ENCODE measurements at places on chromosomes 16 and 17.

- DNase-seq: no peak
Measured at GRCh38 chr16:49455181-49455990, 81.8 kb downstream of the C16orf78 start.

DNA sequence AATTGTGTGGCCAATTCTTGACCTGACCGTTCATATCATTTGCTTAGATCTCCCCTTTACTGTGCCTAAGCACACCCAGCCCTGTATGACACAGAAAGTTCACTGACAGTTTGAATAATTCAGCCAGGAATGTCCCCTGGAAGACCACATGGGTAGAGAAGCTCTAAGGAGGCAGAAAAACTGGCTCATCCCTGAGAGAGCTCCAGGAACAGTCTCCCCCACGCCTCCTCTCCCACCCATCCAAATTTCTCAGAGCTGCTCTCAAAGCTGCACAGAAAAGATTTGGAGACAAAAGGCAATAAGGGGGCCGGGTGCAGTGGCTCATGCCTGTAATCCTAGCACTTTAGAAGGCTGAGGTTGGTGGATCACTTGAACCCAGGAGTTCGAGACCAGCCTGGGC, 11.2 kb downstream of the PRAC1 start:
- DNase-seq: no peak

- no peak for DNase-seq
Measured at GRCh38 chr16:8044796-8045195, 545.5 kb downstream of the TMEM114 start.

- DNase-seq: no peak
Measured at GRCh38 chr17:50076591-50077235, 18.4 kb upstream of the PDK2 start.

DNA sequence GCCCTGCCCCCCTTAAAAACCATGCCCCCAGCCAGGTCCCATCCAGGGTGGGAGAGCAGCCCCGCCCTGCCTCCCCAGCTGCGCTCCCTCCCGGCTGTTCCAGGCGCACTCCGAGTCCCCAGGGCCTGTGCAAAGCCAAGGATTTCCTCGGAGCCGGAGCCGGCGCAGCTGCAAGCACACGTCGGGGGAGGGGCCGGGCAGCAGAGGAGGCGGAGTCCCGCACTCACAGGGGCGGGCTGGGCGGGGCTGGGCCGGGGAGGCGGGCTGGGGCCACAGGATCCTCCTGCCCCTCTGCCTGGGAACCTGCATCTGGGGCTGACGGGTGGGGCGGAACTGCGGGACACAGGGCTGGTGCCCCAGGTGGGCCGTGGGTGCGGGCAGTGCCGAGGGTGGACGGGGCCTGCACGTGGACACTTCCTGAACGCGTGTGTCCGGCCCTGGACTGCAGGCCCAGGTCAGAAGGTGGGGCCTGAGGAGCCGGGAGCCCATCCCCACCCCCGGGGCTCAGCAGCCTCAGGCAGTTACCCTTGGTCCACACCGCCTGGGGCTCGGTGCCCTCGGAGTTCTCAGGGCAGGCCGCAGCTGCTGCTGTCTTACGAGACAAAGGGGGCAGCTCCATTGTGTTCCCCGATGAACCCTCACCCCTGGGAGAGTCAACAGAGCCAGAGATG, 24.0 kb upstream of the SSTR5 start:
- no peak for DNase-seq

GRCh38 chr17:43552229-43552837, 6.2 kb upstream of the ETV4 start:
- DNase-seq: no peak

DNA sequence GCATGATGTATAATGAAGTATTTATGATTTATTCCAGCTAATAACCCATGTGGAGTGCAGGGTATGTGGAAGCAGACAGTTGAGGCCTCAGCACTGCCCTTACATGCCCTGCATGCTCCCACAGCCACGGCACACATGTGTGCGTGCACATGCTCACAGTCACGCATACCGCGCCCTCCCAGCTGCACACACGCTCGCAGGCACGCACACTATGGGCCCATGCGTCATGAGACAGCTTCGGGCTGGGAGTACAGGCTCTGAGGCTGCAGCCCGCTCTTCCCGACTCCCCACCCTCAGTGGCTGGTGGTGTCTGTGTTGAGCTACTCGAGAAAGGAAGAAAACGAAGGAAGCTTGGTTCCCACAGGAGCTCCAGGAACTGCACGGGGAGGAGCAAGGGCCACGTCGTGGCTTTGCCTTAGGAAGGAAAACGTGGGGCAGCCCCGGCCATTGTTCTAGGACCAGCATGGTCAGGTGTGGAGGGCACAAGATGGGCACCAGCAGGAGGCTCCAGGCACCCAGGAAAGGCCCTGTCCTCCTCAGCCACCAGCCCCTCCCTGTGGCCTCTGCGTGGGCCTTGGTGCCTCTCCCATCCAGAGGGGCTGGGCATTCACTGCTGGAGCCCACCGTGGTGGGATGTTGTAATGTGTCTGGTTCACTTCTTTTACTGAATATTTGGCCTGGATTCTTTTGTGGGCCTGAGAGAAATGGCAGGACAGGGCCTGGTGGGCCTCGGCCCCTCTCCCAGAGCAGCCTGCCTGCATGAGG, 27.5 kb upstream of the CDH15 start:
- DNase-seq: no peak

DNA sequence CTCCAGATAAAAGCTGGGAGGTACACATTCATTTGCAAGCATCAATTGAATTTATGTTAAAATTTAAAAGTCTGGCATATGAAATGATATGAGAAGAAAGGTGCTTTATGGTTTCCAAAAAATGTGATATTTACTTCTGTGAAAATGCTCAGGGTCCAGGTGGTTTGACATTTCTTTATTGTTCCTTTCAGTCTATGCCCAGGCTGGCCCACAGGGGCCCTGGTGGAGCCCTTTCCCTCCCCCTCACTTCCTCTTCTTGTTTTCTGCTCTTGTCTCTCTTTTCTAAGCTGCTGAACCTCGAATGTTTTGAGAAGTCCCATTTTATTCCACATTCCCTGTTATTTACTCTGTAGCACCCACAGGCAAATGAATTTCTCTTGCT, 127.8 kb downstream of the HS3ST3B1 start:
- DNase-seq: no peak

DNA sequence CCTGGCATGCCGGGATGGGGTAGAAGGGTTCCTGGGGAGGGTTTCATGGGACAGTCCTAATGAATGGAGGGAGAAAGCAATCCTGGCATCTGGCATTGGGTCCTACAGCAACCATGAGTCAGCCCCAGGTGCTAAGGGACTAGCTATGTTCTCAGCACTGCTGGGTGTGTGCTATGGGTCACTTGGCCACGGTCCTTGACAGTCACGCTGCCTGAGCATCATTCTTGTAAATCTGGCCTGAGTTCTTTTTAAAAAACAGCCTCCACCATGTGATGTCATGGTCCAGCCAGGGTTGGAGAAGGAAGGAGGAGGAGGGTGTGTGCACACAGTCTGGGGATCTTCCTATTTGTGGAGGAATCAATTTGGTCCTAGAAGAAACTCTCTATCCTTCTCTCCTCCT, 6.2 kb upstream of the RAMP2 start:
- DNase-seq: no peak

- DNase-seq: no peak
Measured at GRCh38 chr16:85201574-85201973, 89.3 kb upstream of the CIBAR2 start.

DNA sequence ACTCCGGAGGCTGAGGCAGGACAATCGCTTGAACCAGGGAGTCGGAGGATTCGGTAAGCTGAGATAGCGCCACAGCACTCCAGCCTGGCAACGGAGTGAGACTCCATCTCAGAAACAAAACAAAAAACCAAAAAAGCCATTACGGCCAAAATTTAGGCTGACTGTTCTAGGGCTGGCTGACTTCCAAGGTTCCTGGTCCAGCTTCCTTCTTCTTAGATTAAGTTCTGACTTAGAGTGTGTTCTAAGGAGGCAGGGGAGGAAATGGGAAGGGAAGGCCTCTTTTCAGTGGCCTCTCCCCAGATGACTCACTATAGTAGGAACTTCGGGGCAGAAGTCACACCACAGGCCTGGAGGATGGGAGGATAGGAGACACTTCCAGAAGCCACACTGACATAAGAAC, 27.7 kb upstream of the CLEC18B start:
- DNase-seq: no peak

DNA sequence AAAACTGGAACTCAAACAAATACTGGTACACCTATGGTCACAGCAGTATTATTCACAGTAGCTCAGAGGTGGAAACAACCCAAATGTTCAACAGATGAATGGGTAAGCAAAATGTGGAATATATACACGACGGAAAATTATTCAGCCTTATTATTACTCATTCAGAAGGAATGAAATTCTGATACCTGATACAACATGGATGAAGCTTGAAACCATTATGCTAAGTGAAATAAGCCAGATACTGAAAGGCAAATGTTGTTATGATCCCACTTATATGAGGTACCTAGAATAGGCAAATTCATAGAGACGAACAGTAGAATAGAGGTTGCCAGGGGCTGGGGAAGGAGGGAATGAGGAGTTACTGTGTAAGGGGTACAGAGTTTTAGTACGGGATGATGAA, 27.1 kb upstream of the MYLK3 start:
- DNase-seq: no peak

- no peak for DNase-seq
Measured at GRCh38 chr17:80315517-80316182, 55.0 kb downstream of the RNF213 start.

DNA sequence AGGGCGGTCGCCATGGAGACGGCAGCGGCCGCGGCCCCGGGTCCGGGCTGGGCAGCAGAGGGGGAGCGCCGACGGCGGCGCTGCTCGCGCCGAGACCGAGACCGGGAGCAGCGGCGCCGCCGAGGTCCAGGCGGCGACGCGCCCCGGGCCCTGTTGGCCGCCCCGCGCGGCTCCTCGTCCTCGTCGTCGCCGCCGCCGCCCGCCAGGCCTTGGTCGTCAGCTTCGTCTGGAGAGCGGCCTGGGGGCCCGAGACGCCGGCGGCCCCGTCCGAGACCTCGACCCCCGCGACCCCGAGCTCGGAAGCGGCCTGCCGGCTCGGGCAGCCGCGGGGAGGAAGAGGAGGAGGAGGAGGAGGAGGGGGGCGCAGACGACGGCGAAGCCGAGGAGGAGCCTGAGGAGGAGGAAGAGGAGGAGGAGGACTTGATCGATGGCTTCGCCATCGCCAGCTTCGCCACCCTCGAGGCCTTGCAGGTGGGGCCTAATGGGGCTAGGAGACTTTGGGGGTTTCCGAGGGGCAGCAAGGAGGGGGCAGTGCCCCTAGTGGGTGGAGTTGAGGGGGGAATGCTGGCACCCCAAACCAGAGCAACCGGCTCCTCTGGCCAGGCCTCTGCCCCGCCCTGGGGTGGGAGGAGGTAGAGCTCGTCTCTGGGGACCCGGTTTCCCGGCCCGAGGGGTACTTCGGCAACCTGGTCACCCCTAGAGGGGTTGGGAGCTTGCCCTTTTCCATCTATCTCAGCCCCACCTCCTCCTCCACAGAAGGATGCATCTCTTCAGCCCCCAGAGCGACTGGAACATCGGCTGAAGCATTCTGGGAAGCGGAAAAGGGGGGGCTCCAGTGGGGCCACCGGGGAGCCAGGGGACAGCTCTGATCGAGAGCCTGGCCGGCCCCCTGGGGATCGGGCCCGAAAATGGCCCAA, 1.5 kb downstream of the FBRS start:
- no peak for DNase-seq

DNA sequence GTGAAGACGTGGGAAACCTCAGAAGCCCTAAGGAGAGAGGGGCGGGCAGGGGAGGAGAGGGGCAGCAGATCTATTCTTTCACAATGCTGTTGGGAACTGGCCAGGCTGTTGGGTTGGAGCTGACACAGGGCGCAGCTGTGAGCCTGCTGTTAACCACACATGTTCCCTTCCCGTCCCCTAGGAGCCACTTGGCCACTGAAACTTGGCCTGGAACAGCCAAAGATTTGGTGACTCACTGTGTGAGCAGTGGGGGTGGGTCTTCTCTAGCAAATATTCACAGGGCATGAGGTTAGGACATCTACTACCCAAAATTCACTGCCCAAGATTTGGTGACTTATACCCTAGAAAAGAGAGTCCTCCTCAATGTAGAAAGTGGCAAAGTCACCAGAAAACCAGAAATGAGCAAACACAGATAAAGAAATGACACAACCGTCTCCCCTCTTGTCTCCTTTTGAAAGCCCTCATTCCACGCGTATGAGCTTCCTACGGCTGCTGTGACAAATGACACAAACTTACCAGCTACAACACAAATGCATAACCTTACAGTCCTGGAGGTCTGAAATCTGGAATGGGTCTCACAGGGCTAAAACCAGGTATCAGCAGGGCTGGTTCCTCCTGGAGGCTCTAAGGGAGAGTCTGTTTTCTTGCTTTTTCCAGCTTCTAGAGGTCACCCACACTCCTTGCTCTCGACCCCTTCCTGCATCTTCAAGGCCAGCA, 6.3 kb downstream of the TBC1D16 start:
- DNase-seq: no peak

GRCh38 chr16:29891525-29892457, 7.6 kb downstream of the SEZ6L2 start:
- DNase-seq: no peak

DNA sequence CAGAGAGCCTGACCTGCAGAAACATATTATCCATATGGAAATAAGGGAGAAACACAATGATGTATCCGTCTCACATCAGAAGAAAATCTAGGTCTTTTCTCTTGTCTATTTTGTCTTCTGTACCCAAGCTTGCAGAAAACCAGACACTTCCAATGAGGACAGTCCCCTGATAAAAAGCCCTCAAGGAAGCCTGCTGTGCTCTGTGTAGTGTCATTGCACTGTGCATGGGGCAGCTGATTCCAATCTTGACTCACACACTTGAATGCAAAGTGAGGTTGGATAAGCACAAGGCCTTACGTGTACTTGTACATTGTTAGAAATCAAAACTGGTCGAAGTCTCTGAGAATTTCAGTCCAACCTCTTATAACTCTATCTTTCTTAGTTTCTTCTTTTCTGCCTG, 256.6 kb upstream of the MYOCD start:
- DNase-seq: no peak

DNA sequence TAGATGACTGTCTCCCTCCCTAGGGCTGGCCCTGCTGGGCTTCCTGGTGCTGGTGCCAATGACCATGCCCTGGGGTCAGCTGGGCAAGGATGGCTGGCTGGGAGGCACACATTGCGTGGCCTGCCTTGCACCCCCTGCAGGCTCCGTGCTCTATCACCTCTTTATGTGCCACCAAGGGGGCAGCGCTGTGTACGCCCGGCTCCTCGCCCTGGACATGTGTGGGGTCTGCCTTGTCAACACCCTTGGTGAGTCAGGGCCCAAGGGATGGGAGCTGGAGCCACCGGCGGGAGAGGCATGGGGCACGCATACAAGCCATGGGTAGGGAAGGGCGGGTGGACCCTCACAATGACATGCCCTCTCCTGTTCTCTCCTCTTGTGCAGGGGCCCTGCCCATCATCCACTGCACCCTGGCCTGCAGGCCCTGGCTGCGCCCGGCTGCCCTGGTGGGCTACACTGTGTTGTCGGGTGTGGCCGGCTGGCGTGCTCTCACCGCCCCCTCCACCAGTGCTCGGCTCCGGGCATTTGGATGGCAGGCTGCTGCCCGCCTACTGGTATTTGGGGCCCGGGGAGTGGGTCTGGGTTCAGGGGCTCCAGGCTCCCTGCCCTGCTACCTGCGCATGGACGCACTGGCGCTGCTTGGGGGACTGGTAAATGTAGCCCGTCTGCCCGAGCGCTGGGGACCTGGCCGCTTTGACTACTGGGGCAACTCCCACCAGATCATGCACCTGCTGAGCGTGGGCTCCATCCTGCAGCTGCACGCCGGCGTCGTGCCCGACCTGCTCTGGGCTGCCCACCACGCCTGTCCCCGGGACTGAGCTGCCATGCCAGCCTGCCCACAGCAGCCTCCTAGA, 2.2 kb downstream of the PAQR4 start:
- no peak for DNase-seq

GRCh38 chr17:19728084-19728495, 11.7 kb upstream of the SLC47A2 start:
- no peak for DNase-seq

Data from NCI-H1048 (cell line).